ENCODE measurements at places on chromosomes 6 and 20. TPM values are rescaled to one million over a fixed set of nuclear protein-coding genes. Genes with fewer than 3 reads are reported as not detected.

RIMS4 gene
- total RNA-seq: 0.66 TPM

TMC2 gene
- 0.15 TPM for total RNA-seq

ZBTB9 gene
- 1.9 TPM for total RNA-seq

MATN4 gene
- 1.6 TPM for total RNA-seq

ABHD16B gene
- not detected for total RNA-seq

BEND3 gene
- 3.6 TPM for total RNA-seq

SNX14 gene
- total RNA-seq: 72.2 TPM

XPO5 gene
- 16.5 TPM for total RNA-seq

IYD gene
- not detected for total RNA-seq

RBBP8NL gene
- total RNA-seq: not detected

SLPI gene
- 30.6 TPM for total RNA-seq

MLIP gene
- total RNA-seq: not detected

All from breast epithelium (tissue), 4 donors.